ENCODE measurements at places on chromosomes 4 and X.

GRCh38 chrX:31092476-31092875, 20.6 kb upstream of the FTHL17 start:
- no peak for DNase-seq

GRCh38 chr4:115720611-115721010, 607.2 kb upstream of the NDST4 start:
- no peak for DNase-seq

GRCh38 chrX:36568946-36569345, 439.2 kb upstream of the FAM47C start:
- DNase-seq = no peak

DNA sequence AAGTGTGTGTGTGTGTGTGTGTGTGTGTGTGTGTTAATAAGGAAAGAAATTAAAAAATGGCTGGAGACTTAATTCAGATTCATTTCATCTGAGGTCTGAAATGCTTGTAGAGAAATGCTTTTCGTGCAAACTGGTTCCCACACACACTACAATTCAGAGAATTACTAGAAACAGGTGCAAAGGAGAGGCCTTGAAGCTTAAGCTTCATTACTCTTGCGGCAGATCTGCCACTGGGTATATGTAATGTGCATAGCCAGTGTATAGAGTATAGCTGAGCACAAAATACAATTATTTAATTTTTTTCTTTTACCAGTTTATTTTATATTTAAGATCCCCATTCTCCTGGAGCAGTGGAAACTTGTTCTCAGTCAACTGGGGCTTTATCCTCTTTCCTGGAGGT, 31.8 kb upstream of the MAGEB10 start:
- no peak for DNase-seq

DNA sequence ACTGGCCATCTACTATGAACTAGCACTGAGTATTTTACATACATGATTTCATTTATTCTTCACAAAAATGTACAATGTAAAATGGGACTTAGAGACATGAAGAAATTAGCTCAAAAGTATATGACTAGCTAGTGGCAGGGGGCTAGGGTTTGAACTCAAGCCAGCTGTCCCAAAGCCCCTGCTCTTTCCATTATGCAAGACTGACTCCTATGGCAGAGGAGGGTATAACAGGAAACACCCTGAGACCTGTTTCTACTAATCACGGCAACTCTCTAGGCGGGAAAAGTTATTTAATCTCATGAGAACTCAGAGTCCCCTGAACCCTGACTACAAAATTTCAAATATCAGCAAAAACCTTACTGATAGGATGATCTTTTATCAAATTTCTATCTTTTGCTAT, 150.6 kb downstream of the PRDM5 start:
- no peak for DNase-seq

DNA sequence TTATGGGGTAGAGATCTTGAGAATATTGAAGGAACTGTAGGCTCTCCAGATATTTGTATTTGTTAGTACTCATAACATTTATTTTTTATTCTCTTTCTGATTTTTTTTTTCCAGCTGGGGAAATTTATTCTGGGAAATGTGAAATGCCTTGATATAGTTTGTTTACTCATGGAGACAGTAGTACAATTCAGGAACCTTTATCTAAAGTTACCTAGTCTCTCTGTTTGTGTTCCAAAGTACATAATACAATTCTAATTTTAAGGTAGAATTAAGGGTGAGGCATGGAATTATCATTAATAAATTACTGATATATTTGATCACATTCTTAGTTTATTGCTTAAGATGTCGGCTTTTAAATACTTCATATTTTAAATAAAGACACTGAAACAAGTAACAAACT, 114.0 kb downstream of the RS1 start:
- no peak for DNase-seq

- no peak for DNase-seq
Measured at GRCh38 chr4:150173982-150174398, 95.7 kb downstream of the DCLK2 start.

DNA sequence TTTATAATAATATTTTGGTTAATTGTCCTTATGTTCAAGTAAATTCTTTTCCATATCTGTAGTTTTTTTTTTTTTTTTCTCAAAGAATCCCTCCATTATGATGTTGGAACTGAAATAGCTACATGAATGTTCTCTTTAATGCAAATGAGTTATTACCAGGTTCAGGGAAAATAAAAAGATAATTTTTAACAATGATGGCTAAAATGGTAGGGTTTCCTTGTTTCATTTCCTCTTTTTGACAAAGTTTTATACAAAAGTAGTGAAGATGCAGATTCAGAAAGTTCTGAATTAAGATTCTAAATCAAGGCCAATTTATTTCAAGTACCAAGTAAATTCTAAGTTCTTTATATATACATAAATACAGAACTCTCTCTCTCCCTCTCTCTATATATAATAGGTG, 779.0 kb upstream of the INTU start:
- DNase-seq = no peak

- no peak for DNase-seq
Measured at GRCh38 chrX:66046612-66047235, 6.8 kb upstream of the VSIG4 start.

DNA sequence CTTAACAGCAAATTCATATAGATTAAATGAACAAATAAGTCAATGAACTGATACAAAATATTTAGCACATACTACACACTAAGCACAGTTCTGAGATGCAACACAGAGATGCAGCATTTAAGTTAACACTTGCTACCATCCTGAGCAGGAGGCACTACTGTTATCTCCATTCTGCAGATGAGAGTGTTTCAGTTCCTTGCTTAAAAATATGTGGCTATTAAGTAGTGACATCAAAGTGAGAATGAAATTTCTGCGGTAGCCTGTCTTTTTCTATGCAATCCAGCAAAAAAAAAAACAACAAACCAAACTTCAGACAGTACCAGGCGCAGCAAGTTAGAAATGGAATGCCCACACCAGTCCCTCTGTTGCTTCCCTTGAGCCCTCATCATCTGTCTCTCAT, 90.8 kb downstream of the SHISA3 start:
- no peak for DNase-seq

- DNase-seq = no peak
Measured at GRCh38 chr4:48879561-48880442, 26.8 kb downstream of the OCIAD2 start.

- no peak for DNase-seq
Measured at GRCh38 chrX:120269373-120270035, 18.9 kb downstream of the ZBTB33 start.

GRCh38 chr4:44538534-44538933, 89.9 kb upstream of the KCTD8 start:
- no peak for DNase-seq

DNA sequence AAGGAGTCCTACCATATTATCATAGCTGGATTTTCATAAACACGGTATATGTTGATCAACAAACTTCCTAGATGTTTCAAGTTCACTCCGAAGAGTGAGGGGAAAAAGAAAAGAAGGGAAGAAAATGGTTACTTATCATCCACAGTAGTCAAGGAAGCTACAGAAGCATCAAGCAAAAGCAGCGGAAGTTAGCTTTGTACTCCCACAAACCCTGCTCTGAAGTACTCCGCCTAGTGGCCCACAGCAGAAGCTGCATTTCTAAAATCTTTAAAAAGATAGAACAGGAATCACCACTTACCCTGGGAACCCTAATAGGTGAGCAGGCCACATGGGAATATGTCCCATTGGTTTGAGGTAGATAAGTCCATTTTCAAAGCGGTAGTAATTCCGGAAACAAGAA, 28.5 kb upstream of the FRG1 start:
- no peak for DNase-seq

- no peak for DNase-seq
Measured at GRCh38 chr4:139761461-139761860, 95.8 kb downstream of the MGST2 start.

DNA sequence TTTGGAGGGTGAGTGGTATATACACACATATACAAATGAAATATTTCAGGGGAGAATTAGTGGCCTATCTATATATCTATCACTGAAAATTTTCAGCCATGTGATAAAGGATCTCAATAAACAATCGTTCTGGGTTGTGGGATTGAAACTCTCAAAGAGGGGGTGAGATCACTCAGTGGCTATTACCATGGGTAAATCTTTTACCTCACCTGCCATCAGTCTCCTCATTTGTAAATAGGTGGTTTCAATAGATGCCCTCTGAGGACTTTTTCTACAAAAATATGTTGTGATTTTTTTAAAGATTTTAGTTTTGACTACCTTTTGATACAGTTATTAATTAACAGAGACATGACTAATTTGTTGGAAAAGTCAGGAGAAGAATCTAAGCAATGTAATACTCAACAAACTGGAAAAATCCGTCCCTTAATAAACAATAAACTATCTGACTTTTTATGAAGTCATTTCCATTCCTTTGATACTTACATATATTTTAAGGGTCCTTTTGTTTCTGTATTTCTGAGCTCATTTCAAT, 192.8 kb downstream of the MAD2L1 start:
- DNase-seq = no peak

- no peak for DNase-seq
Measured at GRCh38 chr4:40143926-40144508, 52.8 kb upstream of the RHOH start.

- no peak for DNase-seq
Measured at GRCh38 chr4:184217634-184218033, at the start of gene ENPP6. TSS of gene ENPP6 (minus strand) at chr4:184217873. CDS start at chr4:184217819, 54 bp downstream.

DNA sequence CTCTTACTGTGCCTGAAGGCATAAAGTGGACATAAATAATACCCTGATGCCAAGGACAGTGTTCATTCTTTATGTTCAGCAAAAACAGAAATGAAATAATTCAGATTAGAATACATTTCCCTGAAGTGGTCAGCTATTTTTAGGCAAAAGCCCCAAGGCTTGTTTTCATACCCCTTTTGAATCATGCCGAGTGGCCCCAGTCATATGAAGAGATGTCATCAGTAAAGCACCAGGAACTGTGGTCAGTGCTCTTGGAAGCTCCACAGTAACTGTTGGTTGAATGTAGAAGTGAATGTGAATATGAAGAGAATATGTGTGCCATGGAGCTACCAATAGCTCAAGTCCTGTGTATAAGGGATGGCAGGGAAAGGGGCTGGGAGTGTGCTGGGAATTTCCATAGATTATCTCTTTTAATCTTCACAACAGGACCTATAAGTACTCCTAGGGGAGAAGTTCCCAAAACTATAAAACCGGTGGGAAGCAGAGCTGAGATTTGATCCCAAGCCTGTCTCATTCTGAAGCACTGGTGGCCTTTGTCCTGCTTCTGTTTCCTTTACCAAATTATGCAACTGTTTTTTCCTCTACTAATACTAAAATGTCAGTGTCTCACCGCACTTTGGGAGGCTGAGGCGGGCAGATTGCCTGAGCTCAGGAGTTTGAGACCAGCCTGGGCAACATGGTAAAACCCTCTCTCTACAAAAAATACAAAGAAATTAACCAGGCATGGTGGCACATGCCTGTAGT, 52.6 kb downstream of the FNIP2 start:
- DNase-seq = no peak

DNA sequence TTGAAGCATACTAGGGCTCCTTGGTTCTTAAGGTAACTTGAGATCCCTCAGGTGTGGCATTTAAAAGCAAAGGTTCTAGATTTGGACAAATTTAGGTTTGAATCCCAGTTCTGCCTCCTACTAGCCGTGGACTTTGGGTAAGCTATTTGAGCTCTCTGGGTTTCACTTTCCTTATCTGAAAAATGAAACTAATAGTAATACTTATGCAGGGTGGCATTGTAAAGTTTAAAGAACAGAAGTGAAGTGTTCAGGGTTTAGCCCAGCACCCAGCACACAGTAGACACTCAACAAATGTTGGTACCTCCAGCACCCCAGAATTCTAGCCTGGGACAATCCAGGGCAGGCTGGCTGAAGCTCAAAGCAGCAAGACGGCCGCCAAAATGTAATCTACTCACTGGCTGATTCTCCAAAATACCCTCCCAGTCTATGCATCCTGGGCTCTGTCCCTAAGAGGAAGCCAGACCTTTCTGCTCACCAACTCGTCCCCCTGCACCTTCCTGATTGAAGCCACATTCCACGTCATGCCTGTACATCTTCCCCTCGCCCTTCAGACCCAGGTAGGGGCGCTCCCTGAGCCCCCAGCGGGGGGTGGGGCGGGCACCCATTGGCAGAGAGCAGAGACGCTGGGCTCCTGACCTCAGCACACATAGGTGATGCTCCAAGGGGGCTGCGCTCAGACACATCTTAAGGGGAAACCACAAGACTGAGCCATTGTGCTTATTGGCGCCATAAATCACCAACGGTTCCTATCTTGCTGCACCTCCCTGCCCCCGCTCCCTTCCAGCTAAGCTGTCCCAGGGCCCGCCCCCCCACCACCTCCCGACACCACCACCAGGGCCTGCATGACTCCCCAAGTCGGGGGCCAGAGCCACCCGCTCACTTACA, 160.6 kb downstream of the BCOR start:
- no peak for DNase-seq

- DNase-seq = no peak
Measured at GRCh38 chr4:41205854-41206460, 8.4 kb downstream of the APBB2 start.

All from NCI-H1048 (cell line).